Activated T-cell treated with anti-CD3 and anti-CD28 coated beads, Interleukin-2, amount 50 U/mL, for 24 hours (primary cell): ENCODE measurements at places on chromosomes 11 and 22.

DNA sequence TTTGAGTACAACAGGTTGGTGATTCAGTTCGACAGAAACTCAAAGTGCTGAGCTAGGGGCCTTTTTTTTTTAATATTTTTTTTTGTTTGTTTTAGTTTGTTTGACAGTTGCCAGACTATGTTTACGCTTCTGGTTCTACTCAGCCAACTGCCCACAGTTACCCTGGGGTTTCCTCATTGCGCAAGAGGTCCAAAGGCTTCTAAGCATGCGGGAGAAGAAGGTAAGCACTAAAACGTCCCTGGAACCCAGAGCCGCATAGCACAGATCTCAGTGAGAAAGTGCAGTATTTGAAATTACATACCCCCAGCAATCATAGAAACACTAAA, 649 bp downstream of the PRRG4 start:
- DNase-seq: no peak

DNA sequence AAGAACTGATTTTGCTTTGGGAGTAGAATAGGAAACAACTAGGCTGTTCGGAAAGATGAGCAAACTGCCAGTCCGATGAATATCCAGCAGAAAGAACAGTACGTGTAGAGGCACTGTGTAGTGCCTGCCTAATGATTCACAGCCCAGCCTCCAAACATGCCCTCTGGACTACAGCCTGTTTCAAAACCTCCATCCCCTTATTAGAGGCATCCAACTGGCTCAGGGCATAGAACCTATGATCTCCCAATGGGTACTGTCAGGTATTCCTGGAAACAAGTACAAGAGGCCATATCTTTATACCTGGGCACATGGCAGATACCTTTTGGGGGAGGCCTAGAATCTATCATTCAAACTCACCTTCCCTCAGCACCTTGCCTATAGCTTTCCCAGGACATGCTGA, 4.9 kb downstream of the RRP8 start:
- no peak for DNase-seq

GRCh38 chr11:24295360-24295759, 201.5 kb upstream of the LUZP2 start:
- DNase-seq: no peak

- no peak for DNase-seq
Measured at GRCh38 chr11:102669664-102670063, 35.9 kb downstream of the MMP27 start.

GRCh38 chr11:105732611-105733010, 122.7 kb downstream of the GRIA4 start:
- no peak for DNase-seq

- DNase-seq: peak; percentile 63
Measured at GRCh38 chr11:62726156-62726914, 922 bp downstream of the HNRNPUL2 start.

DNA sequence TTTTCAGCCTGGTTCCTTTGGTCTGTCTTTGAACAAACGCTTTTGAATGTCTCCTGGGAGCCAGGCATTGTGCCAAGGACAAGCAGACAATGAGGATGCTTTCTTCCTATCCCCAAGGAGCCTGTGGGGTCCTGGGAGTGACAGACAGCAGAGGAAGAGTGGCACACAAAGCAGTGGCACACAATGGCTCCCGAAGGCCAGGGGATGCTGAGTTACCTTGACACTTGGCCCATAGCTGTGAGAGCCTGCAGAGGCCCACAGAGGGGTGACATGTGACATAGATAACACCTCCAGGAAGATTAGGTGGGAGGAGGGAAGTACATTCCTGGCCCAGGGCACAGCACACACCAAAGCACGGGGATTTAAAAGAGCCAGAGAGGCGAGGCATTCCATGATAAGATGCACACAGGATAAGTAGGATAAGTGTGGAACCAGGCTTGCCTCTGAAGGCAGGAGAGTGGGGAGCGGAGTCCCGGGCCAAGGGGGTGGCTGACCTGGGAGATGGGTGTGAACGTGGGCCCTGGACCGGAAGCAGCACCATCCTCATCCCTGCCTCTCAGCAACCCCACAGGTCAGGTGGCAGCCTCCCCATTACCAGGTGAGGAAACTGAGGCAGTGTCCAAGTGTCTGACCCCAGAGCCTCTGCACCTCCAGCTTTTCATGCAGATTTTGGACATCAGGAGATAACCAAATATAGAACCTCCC, 6.3 kb downstream of the UPB1 start:
- DNase-seq: no peak

DNA sequence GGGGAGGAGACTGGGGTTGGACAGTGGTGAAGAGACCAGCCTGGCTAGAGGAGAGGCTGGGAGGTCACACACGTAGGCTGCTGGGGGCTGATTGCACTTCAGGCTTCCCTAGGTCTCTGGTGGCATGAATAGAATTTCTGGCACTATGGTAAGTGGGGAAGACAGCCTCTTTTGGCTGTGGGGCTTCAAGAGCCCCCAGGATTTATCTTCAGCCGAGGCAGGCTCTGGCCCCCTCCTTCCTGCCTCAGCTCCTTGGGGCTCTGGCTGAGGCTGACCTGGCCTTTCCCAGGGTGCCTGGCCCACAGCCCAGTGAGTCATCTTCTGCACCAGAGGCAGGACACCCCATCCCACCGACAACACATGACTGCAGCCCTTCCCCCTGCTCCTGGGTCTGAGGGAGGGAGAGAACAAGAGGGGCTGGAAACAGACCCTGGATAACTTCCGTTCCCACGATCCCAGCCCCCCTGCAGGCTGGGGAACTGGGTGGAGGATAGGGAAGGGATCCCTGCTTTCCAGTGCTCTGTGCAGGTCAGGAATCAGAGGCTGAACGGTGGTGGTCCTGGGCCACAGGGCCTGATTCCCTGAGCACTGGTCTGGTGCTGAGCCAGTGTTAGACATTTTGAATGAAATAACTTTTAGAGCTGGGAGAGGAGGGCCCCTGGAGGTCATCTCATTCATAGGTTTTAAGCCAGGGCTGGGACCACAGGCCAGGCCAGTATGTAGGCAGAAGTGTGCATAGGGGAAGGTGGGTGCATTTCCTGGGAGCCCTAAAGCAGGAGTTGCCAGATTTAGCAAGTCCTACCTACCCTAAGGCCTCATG, 26.5 kb downstream of the ARHGEF17 start:
- DNase-seq: no peak

- DNase-seq: no peak
Measured at GRCh38 chr22:37610480-37611129, 2.0 kb downstream of the GGA1 start.

DNA sequence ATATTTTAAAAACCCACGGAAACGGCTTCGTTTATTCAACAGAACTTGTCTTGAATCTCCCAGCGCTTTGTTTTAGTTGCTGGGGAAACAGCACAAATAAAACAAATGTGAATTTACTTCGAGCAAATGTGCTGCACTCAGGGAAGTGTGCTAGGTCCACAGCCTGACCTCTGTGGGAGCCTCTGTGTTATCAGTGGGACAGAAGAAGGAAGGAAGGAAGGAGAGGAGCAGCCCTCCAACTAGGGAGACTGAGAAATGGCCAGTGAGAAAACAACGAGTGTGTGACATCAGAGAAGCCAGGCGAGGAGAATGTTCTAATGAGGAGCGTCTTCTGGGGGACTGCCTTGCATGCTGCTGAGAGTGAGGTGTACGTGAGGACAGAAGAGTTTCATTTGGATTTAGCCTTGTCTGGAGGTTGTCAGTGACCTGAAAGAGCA, 42.7 kb downstream of the PPP6R3 start:
- DNase-seq: no peak

- DNase-seq: no peak
Measured at GRCh38 chr22:28112190-28112544, 193.1 kb upstream of the PITPNB start.

DNA sequence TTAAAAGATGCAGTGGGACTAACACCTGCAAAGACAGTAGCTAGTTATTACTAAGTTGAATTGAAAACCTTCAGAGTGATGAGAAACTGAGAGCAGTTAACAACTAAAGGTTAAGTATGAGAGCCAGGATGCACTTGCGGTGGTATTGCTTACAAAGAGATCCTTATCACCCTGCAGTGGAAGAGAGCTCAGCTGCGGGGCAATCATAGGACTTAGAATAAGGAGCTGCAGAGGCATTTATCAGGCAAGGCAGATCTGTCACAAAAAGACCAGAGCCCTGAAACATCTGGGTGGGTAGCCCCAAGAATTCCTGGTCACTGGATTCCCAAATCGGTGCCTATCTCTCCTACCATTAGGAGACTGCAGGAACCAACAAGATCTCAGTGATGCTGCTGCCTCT, 34.3 kb upstream of the CFAP300 start:
- DNase-seq: no peak

DNA sequence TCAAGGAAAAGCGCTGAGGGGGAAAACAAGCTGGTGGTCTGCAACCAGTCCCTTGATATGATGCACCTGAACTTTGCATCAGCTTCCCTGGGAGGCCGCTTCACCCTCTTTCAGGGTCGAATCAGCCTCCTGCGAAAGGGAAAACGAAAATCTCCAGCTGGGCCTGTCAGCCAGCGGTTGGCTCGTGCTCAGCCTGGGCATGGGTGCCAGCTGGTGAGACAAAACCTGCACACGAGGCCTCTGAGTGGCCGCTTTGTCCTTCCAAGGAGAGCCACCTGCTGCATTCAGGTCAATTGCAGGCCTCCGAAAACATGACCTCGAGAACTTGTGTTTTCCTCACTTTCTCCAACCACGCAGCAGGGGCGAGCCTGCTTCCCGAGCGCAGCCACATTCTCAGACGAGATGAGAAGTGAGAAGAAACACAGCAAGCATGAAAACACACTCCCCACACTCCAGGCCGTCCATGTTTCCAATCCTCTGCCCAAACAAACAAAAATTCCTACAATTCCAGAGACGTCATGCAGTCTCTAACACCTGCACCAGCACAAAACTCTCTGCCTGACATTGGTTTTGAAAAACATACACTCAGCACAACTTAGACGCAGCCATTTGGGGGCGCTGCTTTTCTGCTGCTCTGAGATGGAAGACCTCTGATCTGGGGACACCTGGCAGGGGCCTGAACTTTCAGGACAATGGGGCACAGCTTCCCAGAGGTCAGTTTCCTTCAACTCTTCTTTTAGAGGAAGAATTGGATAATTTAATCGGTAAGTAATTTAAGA, 77.1 kb downstream of the DHCR7 start:
- DNase-seq: no peak

GRCh38 chr11:57283231-57283990, 41.3 kb downstream of the TNKS1BP1 start:
- no peak for DNase-seq

- DNase-seq: no peak
Measured at GRCh38 chr11:61780581-61781162, 11.7 kb downstream of the TMEM258 start.

DNA sequence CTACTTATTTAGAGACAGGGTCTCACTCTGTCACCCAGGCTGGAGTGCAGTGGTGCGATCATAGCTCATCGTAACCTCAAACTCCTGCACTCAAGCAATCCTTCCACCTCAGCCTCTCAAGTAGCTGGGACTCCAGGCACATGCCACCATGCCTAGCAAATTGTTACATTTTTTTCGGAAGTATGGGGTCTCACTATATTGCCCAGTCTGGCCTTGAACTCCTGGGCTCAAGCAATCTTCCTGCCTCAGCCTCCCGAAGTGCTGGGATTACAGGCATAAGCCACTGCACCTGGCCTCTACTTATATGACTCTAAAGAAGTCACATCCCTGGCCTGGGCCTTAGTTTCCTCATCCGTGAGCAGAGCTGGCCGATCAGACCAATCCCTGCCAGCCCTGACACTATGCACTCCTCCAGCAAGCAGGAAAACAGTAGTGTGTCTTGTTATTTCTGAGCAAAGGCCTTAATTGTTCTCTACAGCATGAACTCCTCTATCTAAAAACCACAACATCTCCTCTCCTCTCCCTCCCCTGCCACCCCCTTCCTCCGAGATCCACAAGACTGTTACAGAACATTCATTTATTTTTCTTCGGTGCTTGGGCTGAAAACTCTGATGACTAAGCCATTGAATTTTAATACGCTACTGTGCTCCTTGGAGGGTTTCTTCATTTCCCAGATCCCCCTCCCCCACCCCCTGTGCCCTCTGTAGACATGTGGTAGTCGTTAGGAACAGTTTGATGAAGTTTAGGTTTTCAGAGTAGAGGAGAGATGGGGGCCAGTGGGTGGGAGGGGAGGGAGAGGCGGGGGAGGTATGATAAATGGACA, 91.5 kb downstream of the ABTB2 start:
- DNase-seq: no peak

DNA sequence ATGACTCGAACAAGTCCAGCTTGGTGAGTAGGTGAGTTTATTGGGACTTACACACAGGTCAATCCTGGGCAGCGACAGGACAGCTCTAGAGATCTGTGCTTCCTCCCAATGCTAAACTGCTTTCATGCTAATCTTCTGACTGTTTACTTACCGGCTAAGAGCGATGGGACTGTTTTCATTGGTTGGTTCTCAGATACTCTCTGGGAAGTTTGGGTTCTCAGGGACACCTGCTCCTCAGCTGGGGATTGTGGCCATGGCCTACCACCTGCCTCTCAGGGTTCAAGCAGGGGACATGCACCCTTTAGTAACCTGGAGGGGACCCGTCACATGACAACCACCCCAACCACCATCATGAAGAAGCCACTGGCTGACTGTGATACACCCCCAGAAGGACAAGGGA, 13.1 kb downstream of the APOL2 start:
- DNase-seq: no peak

DNA sequence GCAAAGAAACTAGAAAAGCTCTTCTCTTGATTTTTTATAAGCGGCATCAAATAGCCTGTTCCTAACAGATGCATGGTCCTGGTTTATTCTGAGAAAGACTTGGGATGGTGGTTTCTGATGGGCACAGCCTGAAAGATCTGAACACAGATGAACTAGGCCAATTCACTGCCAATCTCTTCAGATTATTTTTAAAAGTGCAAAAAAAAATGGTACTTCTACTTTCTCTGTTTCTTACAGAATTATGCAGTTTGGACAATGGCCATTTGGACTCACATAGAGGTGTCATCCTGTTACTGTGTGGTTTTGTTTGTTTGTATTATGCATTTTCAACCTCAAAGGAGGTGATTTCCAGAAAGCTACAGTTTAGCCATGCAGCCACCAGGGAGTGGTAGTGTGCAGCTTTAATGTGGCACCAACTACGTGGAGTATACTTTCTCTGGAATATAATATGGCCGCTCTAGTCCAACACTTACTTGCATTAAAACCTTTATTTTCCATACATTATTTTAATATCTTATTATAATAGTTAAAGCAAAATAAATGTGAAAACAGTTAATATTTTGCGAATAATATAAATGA, 469.8 kb upstream of the KIRREL3 start:
- no peak for DNase-seq

DNA sequence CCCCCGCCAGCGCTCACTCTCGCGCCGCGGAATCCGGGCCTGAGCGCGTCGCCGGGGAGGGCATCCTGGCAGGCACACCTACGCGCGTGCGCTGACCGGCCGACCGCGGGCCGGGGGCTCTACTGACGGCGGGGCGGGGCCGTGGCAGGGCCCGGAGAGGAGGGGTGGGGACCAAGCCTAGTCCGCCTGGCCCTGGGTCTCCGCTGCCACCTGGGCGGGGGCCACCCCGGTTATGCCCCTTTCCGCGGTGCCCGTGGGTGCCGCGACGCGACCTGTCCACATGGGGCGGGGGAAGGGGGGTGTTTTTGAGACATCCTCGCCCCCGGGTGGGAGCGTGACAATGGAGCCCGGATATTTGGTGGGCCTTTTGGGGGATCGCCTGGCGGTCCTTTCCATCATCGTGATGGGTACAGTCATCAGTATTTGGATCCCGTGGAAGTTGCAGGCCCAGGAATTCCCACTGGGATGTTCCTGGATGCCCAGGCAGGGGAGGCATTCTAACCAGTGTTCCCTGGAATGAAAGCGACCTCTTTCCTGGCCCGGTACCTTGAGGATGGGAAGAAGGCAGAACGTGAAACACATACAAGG, 2.2 kb downstream of the NCAM1 start:
- no peak for DNase-seq
